ENCODE measurements at places on chromosomes 6 and 20. TPM values are rescaled to one million over a fixed set of nuclear protein-coding genes. Genes with fewer than 3 reads are reported as not detected.

DNA sequence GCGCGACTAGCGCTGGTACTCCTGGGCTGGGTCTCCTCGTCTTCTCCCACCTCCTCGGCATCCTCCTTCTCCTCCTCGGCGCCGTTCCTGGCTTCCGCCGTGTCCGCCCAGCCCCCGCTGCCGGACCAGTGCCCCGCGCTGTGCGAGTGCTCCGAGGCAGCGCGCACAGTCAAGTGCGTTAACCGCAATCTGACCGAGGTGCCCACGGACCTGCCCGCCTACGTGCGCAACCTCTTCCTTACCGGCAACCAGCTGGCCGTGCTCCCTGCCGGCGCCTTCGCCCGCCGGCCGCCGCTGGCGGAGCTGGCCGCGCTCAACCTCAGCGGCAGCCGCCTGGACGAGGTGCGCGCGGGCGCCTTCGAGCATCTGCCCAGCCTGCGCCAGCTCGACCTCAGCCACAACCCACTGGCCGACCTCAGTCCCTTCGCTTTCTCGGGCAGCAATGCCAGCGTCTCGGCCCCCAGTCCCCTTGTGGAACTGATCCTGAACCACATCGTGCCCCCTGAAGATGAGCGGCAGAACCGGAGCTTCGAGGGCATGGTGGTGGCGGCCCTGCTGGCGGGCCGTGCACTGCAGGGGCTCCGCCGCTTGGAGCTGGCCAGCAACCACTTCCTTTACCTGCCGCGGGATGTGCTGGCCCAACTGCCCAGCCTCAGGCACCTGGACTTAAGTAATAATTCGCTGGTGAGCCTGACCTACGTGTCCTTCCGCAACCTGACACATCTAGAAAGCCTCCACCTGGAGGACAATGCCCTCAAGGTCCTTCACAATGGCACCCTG, 1.6 kb downstream of the TPBG start:
- DNase-seq, result peak; percentile 61

DNA sequence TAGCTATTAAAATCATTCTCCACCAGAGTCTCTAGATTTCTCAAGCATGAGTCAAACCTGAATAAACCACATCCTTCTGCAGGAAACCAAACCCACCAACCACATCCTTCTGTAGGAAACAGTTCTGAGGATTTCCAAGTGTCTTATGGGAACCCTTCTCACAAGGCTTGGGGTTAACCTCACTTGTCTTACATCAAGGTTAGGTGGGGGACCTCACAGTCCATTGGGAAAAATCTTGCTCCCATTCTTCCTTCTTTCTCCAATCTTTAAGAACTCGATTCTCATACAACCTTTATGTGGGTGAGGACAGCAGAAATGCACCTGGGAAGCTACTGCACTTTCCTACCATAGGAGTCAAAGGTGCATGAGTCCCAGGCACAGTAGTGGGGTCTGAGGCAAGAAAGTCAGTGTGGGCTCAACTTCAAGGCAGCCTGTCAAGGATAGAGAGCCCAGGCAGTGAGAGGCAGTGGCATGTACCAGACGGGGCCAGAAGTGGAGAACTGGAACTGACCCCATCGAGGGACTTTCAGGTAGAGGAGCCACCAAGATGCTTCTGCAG, 114.5 kb downstream of the SLC22A3 start:
- DNase-seq, result peak; percentile 95

- no peak for DNase-seq
Measured at GRCh38 chr20:58071298-58071697, 157.2 kb downstream of the ANKRD60 start.

DNA sequence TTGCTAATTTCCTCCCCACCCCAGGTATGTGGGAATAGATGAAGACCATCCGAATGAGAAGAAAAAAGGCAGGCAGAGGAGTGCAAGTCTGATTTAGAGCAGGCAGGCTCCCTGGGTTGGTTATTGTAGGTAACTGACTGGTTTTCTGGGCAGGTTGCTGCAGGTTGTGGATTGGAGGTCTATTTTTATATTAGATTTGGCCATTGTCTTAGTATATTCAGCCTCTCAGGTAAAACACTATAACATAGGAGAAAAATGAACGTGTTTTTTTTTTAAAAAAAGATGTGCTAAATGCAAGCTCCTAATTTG, 492 bp upstream of the TBC1D7 start:
- no peak for DNase-seq

DNA sequence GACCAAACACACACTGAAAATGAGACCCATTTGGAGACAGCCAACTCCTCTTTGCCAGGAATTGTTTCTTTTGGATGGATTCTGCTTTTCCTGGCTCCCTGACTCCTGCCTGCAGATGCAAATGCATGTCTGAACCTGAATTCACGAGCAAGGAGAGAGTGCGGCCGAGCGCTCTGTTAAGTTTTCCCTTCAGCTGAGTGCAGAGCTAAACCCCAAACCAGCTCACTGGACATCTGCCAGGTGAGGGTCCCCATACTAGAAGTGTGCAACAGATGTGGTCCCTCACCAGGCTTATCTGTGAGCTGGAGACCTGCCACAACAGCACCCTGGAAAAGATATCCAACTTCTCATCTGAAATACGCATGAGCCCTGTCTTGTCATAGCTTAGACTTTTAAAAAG, 59.0 kb downstream of the CD164 start:
- no peak for DNase-seq

DNA sequence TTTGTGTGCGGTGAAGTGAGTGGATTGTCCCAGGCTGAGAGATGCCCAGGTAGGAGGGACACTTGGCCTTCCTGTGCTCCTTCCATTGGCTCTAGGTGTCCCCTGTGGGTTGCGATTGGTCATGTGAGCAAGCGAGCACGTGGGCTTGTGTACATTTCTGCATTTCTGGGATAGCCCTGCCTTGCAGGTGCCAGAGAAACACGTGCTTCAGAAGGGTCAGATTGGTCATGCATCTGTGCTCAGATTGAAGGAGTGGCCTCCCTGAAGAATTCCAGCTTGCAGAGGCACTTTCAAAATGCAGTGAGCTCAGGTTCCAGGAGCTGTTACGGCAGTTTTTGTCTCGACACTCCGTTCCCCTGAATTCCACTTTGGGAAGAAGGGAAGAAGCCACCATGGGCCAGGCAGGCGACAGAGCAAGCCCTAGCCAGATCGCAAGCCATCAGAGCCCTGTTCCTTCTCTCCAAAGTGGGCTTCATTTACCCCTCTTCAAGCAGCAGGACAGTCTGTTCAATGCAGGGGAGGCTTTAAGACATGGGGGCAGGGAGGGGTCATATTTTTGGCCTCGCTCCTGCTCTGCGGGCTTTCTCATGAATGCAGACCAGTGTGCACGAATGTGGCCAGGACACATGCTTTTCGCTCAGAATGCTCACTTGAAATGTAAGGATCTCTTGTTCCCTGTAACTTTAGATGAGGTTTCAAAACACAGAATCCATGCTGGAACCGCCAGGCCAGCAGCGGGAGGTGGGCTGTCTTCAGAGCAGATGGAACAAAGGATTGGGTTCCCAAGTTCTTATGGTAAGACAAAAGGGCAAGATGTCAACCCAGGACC, 78.6 kb upstream of the AKAP12 start:
- DNase-seq, result peak; percentile 2

DNA sequence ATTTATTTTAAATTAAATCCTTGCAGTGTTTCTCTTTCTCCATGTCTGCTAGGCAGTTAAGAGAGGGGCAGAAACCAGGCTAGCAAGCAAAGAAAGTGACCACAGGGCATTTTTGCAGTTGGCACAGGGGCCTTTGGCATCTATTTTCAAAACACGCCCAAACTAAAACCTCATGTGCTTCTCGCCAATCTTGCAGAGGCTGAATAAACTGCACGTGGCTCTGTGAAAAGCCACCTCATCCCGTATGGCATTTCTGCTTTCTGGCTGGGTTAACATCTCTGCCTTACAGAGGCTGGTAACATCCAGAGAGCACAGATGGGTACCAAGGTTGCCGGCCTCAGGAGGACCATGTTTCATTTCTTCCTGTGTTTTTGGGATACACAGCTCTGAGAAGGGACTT, 54.6 kb downstream of the GJA10 start:
- no peak for DNase-seq

Gene SGK2
- total RNA-seq, result 0.26 TPM

- no peak for DNase-seq
Measured at GRCh38 chr20:10976051-10976450, 302.3 kb upstream of the JAG1 start.

DNA sequence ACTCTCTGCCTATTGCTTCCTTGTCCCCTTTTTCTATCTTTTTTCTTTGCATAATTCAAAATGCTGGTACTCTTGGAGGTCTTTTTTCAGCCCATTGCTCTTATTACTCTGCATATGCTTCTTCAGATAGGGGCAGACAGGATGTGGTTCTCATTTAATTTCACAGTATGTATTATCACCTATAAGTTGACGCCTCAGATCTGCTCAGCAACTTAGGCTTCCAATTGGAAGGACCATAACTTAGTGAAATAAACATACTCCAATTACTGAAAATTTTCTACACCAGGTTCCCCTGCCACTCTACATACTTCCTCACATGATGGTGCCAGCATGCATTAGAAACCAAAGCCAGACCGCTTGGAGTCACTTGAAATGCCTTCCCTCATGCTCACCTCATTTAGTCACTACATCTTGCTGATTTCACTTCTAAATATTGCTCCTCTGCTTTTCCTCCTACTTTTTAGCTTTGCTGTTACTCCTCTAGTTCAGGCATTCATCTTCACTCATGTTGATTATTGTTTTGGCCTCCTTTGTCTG, 34.5 kb upstream of the AHI1 start:
- no peak for DNase-seq

Gene BFSP1
- 2.3 TPM for total RNA-seq

DNA sequence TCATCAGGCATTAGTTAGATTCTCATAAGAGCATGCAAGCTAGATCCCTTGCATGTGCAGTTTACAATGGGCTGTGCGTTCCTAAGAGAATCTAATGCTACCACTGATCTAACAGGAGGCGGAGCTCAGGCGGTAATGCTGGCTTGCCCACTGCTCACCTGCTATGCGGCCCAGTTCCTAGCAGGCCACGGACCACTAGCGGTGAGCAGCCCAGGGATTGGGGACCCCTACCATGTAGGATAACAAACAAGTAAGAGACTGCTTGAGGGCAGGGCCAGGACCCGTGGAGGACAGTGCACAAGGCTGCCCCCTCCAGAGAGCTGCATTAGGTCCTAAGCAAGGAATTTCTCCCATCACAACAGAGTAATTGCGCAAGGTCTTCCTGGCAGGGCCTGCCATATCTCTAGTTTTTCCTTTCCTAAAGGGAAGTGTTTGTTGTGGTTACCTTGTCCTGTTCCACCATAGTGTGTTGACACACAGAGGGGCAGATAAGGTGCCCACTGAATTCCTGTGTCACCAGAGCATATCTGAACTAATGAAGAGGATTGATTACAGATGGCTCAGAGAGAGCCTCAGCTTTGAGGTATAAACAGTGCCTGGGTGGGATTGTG, 58.0 kb downstream of the PACRG start:
- DNase-seq, result peak; percentile 0

DNA sequence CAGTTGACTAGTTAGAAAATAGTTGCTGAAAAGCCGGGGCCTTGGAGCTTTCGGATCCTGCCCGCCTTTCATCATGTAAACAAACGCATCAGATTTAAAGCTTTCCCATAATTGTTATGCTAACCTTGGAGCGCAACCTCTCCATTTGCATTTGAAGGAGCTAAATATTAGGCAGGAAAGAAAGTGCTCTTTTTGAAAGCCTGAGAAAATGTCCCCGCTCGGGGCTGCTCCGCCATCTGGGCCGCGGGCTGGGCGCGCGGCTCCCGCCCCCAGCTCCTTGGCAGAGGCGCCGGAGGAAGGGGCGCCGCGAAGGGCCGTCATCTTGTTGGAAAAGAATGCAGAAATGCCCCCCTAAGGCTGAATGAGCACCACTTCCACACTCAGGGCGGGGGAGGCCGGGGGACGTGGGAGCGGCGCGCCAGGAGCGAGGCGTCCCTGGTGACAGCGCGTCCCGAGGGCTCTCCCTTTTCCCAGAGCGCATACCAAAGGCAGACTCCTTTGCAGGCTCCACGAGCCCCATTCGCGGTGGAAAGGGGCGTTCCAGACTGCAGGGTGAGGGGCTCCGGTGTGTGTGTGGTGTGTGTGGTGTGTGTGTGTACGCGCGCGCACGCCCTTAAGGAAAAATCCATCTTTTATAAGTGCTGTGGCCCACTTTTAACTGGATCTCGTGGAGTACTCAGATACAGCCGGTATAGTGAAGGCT, 145.6 kb upstream of the ID4 start:
- peak; percentile 29 for DNase-seq

Gene PDE10A
- under 0.01 TPM for total RNA-seq

Gene CYP39A1
- 3.8 TPM for total RNA-seq

GRCh38 chr6:163671355-163671754, 256.8 kb downstream of the QKI start:
- DNase-seq, result no peak

Gene GTSF1L
- not detected for total RNA-seq

Gene RUNX2
- 2.1 TPM for total RNA-seq

Gene TCP11
- 0.51 TPM for total RNA-seq

Gene LY6G6F
- not detected for total RNA-seq

Gene SLC22A2
- not detected for total RNA-seq

DNA sequence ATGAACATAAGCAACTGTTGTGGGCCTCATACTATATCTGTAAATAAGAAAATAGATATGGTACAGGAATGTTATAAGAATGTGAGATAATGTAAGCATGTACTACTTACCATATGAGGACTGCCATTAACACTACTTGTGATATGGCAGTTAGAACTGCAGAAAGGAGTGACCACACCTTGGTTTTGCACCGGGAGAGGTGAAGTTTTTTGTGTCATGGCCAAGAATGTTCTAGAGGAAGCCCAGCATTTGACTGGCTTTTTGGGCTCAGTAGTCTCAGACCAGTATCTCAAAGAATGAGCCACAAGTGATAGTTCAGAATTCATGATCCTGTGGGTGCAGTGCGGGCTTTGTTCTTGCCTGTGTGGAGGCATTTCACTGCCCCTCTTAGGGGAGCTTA, 123.5 kb downstream of the CLIC5 start:
- DNase-seq, result no peak

DNA sequence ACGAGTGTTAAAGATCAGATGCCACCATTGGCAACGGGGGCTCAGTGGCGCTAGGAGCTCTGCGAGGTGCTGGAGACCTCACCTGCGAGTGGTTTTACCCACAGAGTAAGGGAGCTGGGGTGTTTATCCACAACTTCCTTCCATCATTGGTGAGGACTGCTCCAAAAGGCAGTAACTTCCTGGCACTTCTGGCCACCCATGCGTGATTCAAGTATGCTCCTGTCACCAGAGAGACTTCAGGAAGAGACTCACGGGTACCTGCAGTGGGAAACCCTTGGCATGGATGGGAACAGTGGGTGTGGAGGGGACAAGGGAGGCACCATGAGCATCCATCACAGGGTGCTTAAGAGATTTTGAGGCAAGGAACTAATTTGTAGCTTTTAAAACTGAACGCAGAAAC, 53.2 kb downstream of the RIN2 start:
- no peak for DNase-seq

Gene SRSF12
- total RNA-seq, result 0.33 TPM

GRCh38 chr6:120511712-120512111, 822.6 kb downstream of the TBC1D32 start:
- no peak for DNase-seq

Gene TFAP2C
- total RNA-seq, result not detected

- peak; percentile 15 for DNase-seq
Measured at GRCh38 chr6:35804996-35805736, at the start of gene LHFPL5. Gene LHFPL5, plus strand, starts transcription at chr6:35805352. Its CDS starts 319 bp downstream, at chr6:35805671.
